ENCODE measurements at places on chromosomes 6 and 20. TPM values are rescaled to one million over a fixed set of nuclear protein-coding genes. Genes with fewer than 3 reads are reported as not detected.

The BPIFA1 gene
- not detected for total RNA-seq

The SERAC1 gene
- 5.5 TPM for total RNA-seq

The PRKN gene
- 3.8 TPM for total RNA-seq

The ARFGEF2 gene
- 59.2 TPM for total RNA-seq

The TUBE1 gene
- 25.6 TPM for total RNA-seq

The FAM229B gene
- total RNA-seq = 13.0 TPM

The PNPLA1 gene
- total RNA-seq = 0.19 TPM

GRCh38 chr6:2376429-2377355 lies 131.3 kb upstream of the GMDS start:
- no peak overlapping the region for H3K27ac ChIP-seq
- peaks cover 8% of the 10 kb centered on the region for H3K4me1 ChIP-seq
- H3K36me3 ChIP-seq = no peaks in the 10 kb centered on the region
- H3K4me3 ChIP-seq = no peak overlapping the region
- H3K27me3 ChIP-seq = no peaks in the 10 kb centered on the region

DNA sequence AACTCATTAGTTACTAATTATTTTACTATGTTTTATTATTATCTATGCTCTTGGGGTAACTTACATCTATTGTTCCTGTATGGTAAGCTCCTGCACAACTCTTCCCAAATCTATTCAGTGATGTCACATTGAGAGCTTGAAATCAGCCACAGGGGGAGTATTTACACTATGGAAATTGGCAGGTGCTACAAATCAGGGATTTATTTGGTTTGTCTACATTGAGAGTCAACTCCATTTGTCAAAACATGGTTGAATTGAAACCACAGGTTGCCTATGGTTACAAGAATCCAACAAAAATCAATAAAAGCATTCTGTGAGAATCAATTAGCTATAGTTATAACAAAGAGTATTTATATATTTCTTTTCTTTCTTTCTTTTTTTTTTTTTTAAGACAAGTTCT lies 3.9 kb upstream of the FITM2 start:
- DNase-seq = no peak
- peaks cover 15% of the 10 kb centered on the region for H3K27me3 ChIP-seq
- H3K4me3 ChIP-seq = no peak overlapping the region
- peaks cover 22% of the 10 kb centered on the region for H3K36me3 ChIP-seq

DNA sequence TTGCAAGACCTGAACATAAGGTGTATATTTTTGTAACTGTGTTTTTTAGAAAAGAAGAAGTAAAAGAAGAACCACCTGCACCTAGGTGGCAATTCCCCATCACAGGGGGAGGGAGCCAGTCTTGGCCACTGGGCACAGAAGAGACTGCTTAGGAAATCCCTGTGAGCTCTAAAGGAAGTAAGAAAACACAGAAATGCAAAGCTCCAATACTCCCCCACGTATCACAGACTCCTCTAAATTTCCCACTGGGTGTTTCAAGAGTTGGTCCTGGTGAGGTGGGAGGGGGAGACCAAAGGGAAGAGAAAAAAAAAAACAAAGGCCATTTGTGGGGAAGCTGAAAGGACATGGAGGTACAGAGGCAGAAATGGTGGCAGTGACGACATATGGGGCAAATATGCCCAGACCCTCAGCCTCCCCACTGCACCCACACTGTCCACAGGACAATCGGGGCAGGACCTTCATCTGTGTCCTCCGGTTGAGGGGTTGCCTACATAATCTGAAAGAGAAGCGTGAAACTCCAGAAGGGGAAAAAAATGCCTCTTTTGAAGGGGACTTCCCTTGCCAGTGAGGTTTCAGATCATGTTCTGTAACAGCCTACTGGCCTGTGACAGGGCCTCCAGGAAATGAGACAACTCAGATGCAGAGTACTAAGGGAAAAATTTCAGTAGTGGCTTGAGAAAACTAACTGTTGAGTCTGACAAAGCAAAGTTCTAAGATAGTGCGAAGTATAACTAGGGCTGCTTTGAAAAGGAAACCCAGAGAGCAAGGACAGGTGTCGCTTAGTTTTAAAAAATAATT lies 226.2 kb upstream of the MARCKS start:
- no peak for DNase-seq
- H3K36me3 ChIP-seq = peaks cover 5% of the 10 kb centered on the region
- H3K27ac ChIP-seq = peak overlapping the region; percentile 97
- no peak overlapping the region for H3K4me3 ChIP-seq
- peaks cover 43% of the 10 kb centered on the region for H3K4me1 ChIP-seq

Data from Calu3 (cell line).